ENCODE measurements at places on chromosomes 6 and 20.

DNA sequence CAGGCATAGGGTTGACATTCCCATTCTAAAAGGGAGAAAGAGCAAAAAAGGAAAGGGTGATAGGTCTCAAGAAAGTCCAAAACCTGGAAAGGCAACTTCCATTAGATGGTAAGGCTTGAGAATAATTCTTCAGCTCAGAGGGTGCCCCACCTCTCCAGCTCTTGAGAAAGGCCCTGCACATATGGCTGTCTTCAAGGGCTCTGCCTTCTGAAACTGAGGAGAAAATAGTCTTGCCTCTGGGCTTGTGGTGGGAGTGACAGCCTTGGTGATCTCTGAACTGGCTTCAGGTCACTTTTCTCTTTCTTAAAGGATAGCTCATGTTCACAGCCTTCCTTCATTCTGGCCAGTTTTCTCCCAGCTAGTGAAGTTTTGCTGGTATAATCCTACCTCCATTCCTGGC lies 35.6 kb upstream of the NR2E1 start:
- no peak for DNase-seq

- peak; percentile 54 for DNase-seq
These were observed 72.6 kb upstream of the DUSP22 start for GRCh38 chr6:219641-220198.

DNA sequence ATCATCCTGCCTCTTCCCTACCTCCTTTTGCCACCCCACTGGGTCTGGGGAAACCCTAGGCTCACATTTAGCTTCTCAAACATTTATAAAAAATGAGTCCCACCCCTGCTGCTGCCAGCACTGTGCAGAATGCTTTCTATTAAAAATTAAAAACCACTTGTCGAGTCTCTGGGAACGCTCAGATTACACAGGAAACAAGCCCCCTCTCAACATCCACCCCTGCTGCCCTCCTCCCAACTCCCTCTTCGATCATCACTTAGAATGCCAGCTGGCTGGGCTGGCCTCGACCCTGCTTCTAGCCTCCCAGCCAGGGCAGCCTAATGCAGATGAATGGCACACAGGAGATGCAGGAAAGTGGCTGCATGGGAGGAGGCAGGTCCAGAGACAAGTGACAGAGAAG lies 75.8 kb downstream of the CDH22 start:
- no peak for DNase-seq

DNA sequence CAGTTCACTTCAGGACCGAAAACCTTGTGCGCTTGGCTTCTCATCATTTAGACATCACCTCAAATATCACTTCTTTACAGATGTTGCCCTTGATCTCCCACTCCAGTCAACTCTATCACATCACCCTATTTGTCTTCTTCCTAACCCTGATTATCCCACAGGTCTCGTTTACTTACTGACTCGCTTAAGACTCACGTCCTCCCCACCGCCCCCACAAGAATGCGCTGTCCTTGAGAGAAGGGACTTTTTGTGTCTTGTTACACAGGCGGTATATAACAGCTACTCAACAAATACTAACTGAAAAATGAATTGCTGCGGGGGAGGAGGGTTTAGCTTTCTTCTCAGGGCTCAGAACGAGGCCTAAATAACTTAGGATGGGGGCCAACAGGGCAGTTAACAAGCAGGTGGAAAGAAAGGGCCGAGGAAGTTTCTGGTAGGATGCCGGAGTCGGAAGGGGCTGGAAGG lies 527 bp downstream of the TOMM34 start:
- DNase-seq: peak; percentile 90

GRCh38 chr6:24497254-24497970 lies 2.6 kb downstream of the ALDH5A1 start:
- DNase-seq: no peak

DNA sequence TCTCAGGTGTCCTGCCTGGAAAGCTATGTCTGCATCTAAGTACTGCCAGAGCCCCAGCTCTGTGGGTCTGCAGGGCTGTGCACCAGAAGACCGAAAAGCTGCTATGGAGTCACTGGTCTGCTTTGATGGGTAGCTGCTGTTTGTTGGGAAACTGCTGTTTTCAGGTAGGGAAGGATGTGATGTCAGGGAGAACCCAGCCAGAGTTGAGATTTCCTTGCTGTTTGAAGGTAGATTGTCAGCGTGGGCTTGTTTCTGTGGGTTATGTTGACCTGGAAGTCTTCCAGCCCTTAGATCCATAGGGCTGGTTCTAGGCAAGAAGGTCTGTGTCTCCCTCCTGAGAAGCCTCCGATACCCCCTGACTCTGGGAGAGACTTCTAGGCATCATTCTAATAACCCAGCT lies 12.2 kb upstream of the SHLD1 start:
- DNase-seq: no peak

- peak; percentile 86 for DNase-seq
These were observed 9.3 kb downstream of the TRAPPC3L start for GRCh38 chr6:116536216-116536621.

DNA sequence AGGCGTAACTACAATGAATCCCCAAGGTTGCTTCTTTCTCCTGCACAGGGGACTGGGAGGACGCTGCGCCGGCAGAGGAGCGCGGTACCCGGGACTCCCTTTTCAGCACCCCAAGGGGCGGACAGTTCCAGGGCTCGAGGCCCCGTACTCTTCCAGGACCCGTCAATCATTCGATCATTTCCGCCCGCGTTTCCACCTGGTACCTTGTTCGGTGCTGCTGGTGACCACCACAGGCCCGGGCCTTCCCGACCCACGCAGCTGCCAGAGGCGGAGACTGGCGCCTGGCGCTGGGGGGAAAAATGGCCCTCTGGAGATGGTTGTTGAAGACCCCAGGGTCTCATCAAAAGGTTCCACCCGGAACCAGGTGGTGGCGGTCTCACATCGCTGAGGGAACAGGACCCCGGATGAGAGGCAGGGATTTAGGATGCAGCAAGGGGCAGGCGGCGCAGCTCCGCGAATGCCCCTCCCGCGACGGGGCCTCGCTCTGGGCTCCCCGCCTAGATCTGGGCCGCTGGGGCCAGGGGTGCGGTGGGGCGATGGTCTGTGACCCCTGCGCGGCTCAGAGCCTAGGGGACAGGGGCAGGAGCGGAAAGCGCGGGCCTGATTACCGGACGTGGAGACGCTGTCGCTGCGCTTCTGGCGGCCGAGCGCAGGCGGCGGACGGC lies 744 bp downstream of the VSX1 start:
- no peak for DNase-seq

DNA sequence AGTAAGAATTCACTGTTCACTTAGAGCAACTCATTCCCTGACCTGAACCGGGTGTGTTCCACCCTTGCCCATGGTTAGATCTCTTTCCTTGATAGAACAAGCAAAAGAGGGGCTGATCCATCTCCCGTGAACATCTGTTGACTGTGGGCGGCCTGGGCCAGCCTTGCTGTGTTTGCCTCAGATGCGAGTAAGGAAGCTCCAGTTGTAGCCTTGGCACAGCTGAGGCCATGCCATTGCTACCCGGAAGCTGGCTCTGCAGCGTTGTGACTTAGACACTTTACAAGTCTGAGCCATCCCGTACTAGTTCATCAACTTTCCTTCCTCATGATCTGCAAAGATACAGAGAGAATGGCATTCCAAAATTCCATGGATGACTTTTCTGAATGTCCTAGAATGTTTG lies 139.0 kb downstream of the MAP3K4 start:
- no peak for DNase-seq

DNA sequence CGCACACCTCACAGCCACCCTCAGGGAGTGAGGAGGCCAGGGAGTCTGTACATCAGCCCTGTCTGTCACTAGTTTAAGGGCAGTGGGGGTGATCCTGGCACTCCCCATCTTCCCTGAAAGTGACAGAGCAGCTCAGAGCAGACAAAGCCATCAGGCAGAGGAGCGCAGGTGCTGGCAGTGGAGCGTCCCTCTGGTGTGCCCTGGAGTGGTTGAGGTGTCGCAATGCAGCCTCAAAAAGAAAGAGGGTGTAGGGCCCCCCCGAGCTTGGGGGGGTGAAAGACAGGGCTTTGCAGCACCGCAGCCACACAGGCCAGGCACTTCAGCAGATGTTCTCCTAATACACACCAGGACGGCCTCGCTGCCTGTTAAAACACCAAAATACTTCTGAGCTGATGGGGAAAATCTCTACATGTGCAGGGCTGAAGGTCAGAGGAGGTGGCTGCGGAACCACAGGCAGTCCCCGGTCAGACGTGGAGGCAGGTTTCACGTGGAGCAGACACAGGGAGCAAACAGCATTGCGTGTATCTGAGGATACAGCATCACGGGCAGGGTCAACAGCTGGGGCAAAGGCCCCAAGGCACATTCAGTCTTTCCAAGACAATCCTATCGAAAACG lies 69.5 kb downstream of the PREX1 start:
- no peak for DNase-seq

- DNase-seq: no peak
These were observed 274.6 kb downstream of the FOXC1 start for GRCh38 chr6:1884313-1884712.

DNA sequence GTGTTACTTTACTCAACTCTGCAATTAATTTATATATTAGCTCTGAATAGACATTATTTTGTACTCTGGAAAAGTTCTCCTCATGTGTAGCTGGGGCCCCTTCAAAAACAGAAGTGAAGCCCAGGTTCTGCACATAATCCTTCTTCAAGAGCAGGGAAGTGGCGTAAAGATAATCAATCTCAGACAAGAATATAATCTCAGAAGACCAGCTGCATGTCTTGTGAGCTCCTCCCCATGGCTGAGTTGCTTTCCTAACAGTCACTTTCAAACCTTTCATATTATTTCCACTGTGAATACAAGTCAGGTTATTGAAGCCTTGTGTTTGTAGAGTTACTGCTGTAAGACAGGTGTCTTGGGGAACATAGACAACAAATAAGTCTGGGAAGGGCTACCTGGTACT lies 691.9 kb downstream of the RFPL4B start:
- DNase-seq: no peak

DNA sequence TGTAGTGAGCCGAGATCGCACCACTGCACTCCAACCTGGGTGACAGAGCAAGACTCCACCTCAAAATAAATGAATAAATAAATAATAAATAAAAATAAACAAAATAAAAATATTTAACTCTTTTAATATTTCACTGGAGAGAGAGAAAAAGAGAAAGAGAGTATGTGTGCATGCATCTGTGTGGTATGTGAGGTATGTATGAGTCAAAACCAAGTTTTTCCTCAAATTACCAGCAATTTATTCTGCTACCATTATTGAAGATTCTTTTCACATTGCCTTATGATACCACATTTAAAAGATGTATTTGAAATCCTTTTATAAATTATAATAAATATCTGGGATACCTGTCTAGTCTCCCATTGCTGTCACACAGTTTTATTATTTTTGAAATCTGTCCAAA lies 122.1 kb downstream of the CD164 start:
- DNase-seq: peak; percentile 67

DNA sequence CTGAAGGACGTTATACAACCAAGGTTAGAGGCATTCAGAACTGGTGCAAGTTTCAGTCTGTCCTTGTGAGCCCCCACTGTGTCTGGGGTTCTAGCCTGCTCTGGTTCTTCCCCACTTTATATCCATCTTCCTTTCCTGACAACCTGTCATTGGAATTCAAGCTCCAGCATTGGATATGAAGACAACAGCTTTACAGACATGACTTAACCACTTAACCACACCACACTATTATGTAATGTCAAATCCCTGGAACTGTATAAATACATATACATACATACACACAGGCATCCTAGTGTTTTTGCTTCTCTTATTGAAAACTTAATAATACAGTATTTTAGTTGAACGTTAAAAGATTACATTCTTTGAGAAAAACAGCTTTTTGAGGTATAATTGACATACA lies 217.9 kb upstream of the SGK1 start:
- DNase-seq: peak; percentile 9

GRCh38 chr6:17395112-17395511 lies 1.7 kb downstream of the CAP2 start:
- DNase-seq: no peak

- DNase-seq: no peak
These were observed 63.1 kb downstream of the COL12A1 start for GRCh38 chr6:75142721-75143120.

DNA sequence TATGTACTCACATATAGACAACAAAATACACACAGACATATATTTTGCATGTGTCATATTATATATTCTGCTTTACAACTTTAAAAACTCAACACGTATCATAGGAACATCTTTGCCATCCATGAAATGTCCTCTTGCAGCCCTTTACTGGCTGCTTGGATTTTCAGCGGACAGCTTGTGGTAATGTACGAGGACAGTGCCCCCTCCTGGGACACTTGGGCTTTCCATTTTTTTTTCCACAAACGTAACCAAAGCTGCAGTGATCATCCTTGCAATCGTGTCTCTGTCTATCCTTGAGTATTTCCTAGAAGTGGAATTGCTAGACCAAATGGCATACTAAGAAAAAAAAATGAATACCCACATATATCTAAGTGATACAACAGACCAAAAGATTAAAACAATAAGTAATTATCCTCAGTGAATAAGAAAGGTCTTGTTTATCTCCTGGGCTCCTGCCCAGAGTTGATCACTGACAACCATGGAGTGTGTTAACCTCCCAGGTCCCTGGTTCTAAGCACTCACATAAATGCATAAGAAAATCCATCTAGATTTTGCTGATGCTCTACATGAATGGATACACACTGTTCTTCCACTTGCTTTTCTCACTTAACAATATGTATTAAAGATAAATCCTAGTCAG lies 18.1 kb downstream of the BPI start:
- DNase-seq: peak; percentile 80

DNA sequence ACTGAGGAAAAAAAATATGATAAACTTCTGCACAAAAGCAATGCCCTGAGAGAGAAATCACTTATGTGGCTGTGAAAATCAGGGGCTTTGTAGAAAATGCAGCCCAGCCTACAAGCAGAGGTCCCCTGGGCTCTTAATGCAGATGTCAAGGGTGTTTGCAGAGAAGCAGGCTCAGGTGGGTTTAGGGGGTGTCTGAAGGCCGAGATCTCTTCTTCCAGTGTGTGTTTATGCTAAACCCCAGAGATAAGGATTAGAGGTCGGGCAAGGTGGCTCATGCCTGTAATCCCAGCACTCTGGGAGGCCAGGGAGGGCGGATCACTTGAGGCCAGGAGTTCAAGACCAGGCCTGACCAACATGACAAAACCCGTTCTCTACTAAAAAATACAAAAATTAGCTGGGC lies 78.5 kb downstream of the TMEM242 start:
- DNase-seq: no peak

- peak; percentile 90 for DNase-seq
These were observed 496 bp downstream of the TMEM242 start for GRCh38 chr6:157322792-157323254.

DNA sequence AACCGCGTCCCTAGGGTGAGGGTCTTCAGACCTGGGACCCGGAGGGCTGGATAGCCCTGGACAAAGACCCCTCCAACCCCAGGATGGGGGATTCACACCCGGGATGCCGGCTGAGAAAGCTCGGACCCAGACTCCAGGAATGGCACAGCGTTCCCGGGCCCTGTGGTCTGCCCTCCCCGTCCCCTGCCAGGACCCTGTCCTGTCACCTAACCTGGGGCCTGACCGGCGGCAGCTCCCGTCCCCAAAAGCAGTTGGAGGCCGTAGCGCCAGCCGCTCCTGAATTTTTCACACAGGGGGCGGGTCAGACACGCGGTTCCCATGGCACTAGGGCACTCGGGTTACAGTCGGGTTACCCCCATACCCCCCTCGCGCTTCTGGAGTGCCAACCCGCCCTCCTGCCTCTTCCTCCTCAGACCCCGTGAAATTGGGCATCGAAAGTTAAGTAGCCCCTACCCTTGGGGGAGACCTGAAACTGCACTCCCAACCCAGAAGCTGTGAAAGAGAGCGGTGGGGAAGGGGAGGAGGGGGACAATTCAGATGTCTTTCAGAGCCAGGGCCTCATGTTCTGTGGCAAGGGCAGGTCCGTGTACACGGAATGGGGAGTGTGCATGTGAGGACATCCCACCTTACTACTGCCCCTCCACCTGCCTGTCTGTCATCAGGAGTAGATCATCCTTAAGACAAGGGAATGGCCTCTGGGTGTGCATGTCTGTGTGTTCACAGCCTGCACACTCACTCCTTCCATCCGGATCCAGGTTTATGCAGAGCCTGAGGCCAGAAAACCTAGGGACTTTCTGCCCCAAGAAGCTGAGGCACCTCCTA lies 595 bp downstream of the REM1 start:
- no peak for DNase-seq

All from ELR (cell line).